ENCODE measurements at places on chromosomes 12 and 14. TPM values are rescaled to one million over a fixed set of nuclear protein-coding genes. Genes with fewer than 3 reads are reported as not detected.

SLC2A14 gene
- 1.9 TPM for total RNA-seq

LRP1-AS gene
- total RNA-seq = not detected

BICDL1 gene
- total RNA-seq = not detected

- DNase-seq = no peak
Observed at GRCh38 chr12:14367040-14367661, 1.7 kb downstream of the ATF7IP start.
